AG04449 (cell line): ENCODE measurements at places on chromosomes 16 and 17.

GRCh38 chr16:59411961-59412841 lies 678.1 kb upstream of the GOT2 start:
- DNase-seq, result no peak

GRCh38 chr17:20157001-20157310 lies 147.8 kb downstream of the SPECC1 start:
- DNase-seq, result no peak

- no peak for DNase-seq
Observed at GRCh38 chr17:46771561-46772474, 46.7 kb downstream of the WNT3 start.

GRCh38 chr16:69406780-69407331 lies 17.6 kb upstream of the CYB5B start:
- no peak for DNase-seq

GRCh38 chr17:2749784-2750181 lies 331 bp upstream of the CCDC92B start:
- no peak for DNase-seq

- no peak for DNase-seq
Observed at GRCh38 chr16:57609541-57610401, 18.7 kb upstream of the ADGRG1 start.

DNA sequence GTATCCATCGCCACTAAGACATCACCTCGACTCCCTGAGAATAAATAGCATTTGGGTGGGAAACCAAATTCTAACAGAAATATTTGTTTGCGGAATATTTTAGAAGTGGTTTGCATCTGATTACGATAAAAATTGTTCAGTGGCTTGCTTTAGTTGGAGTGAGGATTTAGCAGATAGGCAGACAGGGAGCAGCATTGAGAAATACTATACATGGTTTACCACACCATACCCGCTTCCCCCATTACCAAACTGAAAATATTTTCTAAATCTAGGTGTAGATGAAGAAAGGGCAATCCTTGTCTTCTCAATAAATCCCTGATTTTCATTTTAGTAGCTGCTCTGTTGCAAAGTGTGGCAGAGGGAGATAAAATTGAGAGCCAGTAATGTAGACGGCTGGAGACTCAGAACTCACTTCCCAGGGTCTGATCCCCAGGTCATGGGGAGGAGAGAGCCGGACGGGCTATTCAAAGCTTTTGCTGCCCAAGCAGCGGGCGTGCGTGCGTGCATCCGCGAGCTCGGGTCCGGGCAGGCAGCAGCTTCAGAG lies 808 bp upstream of the BAHCC1 start:
- no peak for DNase-seq

DNA sequence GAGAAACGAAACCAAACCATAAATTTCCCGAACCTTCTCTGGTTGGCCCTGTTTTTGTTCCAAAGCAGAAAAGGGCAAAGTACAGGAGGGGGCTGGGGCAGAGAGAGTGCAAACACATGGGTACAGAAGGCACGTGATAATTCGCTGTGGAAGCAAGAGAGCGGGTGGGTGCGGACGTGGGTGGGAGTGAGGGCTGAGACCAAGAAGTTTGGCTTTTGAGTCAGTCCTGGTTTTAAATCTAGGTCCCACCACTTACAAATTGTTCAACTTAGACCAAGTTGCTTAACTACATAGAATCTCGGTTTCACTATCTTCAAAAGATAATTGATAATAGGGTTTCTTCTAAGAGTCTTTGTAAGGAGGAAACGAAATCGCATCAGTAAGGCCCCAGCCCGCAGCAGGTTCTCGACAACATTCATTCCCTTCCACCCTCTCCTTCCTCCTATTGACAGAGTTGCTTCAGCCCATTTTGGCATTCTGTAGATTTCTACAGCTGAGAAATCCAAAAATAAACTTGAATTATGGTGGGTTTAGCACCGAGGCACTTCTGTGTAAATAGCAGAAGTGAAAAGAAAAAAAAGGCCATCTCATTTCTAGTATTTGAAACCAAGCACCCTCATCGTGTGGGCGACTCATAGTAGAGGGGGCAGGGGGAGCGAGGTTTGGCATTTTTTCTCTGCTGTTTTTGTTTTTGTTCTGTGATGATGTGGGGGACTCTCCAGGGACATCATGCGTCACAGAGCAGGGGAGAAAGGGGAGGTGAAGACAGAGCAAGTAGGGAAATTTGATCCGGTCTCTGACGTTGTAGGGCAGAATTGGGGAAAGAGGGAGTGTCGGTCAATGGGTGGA lies 33.6 kb upstream of the CCR7 start:
- no peak for DNase-seq
